ENCODE measurements at places on chromosomes 5 and 9.

GRCh38 chr5:39721394-39721793 lies 296.6 kb upstream of the DAB2 start:
- DNase-seq = no peak

DNA sequence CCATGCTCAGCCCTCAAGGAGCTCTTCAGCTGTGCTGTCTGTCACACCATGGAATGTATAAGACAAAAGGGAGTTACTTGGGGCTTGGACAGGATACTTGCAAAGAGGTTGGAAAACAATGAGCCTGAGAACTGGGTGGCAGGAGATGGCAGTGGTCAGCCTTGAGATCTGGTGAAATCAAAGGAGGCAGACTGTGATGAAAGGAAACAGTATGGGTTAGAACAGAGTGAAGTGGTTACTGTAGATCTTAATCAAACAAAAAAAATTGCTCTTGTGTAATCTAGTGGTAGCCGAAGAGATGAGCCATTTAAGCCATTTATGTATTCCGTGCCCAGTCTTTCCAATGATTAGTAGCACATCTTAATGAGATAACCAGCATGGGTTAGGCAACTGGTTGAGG lies 142.2 kb downstream of the SV2C start:
- no peak for DNase-seq

DNA sequence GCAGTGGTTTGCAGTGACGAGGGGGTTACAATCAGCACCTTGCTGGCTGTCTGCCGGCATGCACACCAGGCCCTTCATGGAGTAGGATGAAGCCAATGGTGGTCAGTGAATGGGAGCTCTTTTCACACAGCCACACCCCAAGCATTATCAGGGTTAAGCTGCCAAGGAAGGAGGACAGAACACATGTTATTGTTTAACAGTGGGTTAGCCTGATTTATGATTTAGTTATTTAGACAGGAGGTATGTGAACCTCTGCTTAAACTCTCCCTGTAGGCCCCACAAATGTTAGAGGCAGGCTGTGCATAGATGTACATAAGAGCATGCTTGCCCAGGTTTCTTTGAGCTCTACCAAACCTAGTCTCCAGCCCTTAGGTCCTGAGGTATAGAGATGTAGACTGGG lies 262.9 kb downstream of the SPOCK1 start:
- DNase-seq = no peak

DNA sequence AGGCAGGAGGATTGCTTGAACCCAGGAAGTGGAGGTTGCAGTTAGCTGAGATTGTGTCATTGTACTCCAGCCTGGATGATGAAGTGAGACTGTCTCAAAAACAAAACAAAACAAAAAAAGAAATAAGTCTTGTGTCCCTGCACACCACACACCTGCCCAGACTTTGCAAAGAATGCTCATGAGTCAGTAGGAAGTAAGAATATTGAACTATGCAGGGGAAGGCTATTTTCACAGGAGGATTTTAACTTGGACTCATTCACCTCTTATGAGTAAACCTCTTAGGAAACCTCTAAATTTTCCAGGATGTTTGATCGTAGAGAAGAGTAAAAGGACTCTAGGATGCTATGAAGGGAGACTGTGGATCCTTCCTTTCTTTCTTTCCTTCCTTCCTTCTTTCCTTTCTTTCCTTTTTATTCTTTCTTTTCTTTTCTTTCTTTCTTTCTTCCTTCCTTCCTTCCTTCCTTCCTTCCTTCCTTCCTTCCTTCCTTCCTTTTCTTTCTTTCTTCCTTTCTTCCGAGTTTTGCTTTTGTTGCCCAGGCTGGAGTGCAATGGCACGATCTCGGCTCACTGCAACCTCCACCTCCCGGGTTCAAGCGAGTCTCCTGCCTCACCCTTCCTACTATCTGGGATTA lies 96.7 kb upstream of the CLINT1 start:
- DNase-seq = no peak

DNA sequence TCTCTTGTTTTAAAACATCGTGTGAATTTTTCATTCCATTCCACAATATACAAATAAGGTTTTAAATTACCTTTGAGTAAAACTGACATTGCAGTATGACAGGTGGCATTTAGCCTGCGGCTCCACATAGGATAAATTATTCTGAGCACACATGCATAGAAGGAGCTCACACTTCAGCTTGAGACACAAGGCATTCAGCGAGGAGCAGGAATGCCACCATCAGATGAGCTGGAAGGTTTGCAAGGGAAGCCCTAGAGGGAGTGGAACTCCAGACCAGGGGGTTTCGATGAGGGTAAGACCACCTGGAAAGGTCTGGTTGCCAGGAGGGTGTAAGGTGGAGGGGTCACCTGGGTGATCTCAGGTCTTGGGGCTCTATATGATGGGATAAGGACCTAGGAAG lies 259.0 kb upstream of the ADRA1B start:
- no peak for DNase-seq

- no peak for DNase-seq
These were observed 44.0 kb downstream of the LYRM7 start for GRCh38 chr5:131214609-131215227.

GRCh38 chr5:124605541-124605940 lies 140.9 kb downstream of the ZNF608 start:
- DNase-seq = no peak

DNA sequence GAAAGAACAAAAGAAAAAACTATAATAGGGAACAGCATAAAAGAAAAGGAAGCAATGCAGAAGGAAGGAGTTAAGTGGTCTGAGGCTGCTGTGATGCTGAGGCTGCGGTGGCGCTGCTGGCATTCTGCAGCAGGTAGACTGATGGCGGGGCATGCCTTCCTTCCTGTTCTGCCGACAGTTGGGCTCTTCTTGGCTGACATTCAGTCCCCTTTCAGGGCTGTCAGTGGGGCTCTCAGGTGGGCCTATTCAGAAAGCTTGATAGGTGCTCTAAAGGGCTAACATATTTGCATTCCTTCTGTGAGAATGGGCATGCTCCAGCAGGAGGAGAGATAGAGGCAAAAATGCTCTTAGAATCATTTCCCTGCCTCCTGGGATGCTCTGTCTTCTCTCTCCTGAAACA lies 5.1 kb upstream of the CLINT1 start:
- no peak for DNase-seq

GRCh38 chr5:52523701-52524100 lies 264.0 kb upstream of the ITGA1 start:
- no peak for DNase-seq

GRCh38 chr9:82308836-82309235 lies 320.3 kb downstream of the SPATA31D1 start:
- DNase-seq = peak; percentile 37

DNA sequence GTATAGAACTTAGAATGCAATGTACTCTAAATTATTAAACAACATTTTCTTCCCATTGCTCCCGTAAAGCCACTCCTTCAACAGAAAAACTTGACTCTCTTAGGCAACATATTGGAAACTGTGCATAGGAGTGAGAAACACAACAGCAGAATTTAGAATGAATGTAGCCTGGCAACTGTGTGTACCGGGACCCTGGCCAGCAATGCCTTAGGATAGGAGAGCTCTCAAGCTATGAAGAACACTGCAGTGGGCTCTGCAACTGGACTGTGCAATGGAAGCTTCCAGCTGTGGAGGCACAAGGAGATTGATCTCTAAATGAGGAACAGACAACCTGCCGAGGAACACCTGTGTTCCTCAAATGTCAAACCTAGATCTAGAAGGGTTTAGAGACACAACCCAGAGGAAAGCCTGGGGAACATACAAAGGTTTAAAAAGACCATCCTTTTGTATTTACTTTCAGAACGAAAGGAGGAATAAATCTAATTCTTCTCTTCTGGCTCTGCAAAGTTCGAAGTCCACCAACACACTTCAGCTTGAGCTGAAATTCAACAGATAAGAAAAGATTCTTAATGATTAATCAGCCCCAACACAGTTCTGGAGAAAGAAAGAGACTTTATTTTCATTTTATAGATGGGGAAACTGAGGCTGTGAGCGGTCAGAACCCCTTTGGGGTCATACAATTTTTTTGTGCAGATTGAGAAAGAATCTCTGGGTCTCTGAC lies 51.5 kb upstream of the ARL15 start:
- no peak for DNase-seq

GRCh38 chr5:164139423-164139822 lies 634.0 kb downstream of the MAT2B start:
- no peak for DNase-seq

DNA sequence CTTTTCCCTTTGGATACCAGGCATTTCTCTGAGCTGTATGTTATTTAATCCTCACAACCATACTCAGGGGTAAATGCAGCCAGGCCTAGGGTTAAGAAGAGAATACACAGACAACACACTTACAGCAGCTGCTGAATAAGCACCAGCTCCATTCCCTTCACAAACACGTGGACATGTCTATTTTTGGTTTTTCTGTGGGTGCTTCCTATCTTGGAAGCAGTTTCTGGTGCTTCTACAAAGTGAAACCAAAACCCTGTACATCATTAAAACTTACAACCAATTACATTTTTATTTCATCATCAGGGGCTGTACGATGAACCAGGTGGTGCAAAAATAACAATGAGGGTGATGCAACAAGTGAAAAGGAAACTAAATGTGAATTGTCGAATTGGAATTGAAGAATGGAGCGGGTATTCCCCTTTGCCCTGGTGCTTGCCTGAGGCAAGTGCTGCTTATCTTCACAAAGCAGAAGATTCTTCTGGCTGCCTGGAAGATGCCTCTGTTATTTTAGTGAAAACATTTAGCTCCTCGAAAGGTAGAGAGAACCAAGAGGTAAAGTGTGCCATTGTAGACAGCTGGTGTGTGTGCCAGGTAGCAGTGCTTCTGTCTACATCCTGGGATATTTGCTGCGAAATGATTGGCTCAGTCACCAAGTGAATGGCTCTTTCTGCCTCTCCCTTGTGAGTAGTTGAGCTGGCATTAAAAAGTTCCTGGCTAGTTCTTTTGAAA lies 18.6 kb upstream of the IFNB1 start:
- DNase-seq = no peak

- no peak for DNase-seq
These were observed 22.2 kb upstream of the TMEM161B start for GRCh38 chr5:88290801-88291200.

GRCh38 chr5:107303171-107303968 lies 367.4 kb downstream of the EFNA5 start:
- no peak for DNase-seq

DNA sequence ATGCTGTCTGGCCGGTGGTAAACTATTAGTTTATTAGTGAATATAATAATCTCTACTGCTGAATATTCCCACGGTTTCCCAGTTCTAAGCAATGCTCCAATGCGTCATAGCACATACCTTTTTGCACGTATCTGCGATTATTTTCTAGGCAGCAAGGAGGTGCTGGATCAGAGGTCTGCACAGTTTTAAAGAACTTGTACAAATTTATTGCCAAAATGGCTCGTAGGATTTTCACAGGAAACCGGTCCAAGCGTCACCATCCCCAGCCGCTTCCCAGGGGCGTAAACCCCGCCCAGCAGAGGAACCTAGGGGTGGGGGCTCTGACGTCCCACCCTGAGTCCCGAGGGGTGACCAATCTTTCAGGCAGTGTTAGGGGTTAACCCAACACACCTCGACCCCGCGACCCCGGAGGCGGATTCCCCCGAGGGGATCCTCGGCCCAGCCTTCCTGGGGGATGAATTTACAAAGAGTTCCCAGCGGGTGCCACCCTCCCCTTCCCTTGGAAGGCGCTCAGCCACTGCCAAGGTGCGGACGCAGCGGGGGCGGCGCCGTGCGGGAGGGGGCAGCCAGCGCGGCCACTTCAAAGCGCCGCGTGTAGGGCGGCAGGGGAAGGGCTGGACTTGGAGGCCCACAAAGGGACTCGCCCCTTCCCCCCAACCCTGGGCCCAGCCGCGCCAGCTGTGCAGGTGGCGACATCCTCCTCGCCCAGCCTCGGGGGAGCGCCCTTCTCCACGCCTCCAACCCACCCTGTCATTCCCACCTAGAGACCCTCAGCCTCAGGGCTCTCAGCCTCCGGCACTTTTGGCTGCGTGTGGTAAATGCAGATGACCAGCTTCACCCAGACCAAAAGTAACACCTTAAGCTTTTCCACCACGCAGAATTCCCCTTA lies 43.5 kb upstream of the TCF7 start:
- no peak for DNase-seq

DNA sequence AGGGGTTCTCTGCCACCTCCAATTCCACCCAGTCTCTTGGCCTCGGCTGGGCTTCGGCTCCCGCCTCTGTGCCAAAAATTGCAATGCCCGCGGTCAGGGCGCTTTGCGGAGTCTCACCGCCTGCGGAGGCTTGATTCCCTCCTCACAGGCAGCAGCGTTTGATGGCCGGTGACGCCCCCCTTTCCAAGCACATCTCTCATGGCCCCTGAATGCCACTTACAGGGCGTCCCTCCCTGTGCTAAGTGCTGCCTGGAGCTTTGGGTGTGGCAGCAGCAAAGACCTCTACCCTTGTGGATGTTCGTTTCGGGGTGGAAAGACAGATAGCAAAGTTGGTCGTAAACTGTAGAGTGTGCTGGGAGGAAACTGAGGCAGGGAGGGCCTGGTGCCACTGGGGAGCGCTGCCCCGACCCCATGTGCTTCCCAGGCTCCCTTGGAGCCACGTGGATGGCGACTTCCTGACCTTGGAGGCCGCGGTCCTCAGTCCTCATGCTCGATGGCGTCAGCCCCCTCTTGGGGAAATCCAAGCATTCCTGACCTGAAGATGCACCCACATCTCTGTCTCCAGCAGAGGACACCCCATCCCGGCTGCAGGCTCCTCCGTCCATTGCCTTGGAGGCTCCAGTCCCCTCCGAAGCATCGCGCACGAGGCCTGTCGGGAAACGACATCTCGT lies 249.2 kb upstream of the IRX4 start:
- DNase-seq = no peak

- no peak for DNase-seq
These were observed 694 bp upstream of the PHPT1 start for GRCh38 chr9:136848393-136849037.

GRCh38 chr5:175478008-175478383 lies 364 bp upstream of the SFXN1 start:
- no peak for DNase-seq

DNA sequence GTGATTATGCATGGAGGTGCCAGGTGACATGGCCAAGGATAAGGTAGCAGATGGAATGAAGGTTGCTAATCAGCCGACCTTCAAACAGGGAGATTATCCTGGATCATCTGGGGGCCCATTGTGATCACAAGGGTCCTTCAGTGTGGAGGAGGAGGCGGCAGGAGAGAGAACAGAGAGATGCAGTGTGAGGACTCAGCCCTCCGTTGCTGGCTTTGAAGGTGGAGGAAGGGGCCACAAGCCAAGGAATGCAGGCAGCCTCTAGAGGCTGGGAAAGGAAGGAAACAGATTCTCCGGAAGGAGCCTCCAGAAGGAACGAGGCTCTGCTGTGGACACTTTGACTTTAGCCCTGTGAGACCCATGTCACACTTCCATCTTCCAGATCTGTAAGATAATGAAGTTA lies 27.4 kb upstream of the EEIG1 start:
- no peak for DNase-seq
